ENCODE measurements at places on chromosomes 7 and 10.

- no peak for DNase-seq
Observed at GRCh38 chr10:21092683-21093524, 195.8 kb upstream of the NEBL start.

- DNase-seq: no peak
Observed at GRCh38 chr10:132705173-132705572, 80.8 kb downstream of the NKX6-2 start.

DNA sequence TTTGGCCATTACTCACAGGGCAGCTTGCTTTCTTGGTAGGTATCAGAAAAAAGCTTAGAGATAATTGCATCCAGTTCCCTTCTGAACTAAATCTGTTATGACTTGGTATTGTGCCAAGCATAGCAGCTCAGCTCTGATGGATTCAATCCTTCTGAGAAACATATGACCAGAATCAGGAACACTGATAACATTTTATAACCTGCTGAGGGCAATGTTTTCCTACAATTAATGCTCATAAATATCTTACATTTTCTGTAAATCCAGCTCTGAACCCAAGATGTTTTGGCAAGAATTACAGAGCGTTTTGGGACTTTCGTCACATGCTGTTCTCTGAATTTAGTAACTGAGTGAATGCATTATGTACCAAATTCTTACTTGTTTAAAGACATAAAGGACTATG, 167.8 kb downstream of the KIF20B start:
- no peak for DNase-seq

- DNase-seq: no peak
Observed at GRCh38 chr10:34058845-34059614, 724.6 kb upstream of the NRP1 start.

DNA sequence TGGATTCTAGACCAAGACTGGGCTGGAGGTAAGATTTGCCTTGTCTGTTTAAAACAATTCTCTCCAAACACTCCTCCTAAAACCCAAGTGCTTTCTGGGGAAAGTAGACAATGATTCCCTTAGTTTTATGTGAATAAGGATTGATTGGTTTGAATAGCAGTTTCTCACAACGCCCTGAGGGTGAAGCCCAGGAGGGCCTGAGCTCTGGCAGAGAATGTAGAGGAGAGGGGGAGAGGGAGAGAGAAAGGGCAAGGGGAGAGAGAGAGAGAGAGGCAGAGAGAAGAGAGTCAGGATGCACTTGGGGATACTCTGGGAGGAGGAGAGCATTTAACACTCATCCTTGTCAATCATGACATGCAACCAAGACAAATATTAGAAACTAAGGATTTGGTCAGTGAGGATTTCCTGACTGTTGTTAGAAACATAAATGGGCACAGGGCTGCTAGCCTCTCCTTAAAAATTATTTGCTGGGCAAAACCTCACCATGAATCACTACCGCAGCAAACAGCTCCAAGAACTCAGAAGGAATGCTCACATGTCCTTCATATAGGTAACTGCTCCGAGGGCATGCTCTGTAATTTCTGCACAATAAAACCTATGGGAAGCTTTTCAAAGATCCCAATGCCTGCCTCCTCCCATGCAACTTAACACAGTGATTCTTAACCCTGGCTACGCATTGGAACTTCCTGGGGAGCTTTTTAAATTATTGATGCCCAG, 55.2 kb upstream of the RAPGEF5 start:
- no peak for DNase-seq

- DNase-seq: no peak
Observed at GRCh38 chr10:97291357-97292096, 910 bp downstream of the ARHGAP19 start.

- DNase-seq: no peak
Observed at GRCh38 chr7:128705891-128706333, 33.2 kb upstream of the CALU start.

- DNase-seq: no peak
Observed at GRCh38 chr10:103849880-103850571, 5.3 kb downstream of the SH3PXD2A start.

DNA sequence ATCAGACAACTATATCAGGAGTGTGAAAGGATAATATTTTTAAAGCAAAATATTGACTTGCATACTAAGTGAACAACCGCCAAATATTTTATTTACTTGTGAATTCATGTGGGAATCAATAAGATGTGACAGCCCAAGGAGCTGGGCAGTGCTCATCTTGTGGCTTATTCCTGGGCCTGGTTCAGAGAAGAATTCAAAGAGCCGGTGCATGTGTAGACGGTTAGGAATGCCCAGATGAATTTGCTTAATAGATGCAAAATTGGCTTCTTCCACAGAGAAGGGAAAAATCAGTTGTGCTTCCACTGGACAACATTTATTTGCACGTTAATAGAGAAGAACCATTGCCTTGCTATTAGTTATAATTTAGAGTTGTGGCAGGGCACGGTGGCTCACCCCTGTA, 4.4 kb downstream of the MYL7 start:
- DNase-seq: no peak

DNA sequence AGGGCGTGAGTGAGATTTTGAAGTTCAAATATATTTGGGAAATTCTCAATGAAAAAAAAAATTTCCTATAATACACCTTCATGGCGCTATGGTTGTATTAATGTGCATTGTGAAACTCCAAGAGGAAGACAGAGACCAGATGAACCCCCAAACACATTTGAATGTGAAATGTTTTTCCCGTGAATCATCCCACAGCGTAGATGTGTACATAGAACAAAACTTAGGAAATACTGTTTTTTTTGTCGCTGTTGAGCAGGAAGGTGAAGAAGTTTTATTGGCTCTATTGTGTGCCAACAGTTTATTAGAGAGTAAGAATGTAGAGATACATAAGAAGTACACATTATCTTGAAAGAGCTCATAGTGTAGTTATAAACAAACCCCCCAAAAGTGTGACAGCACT, 134.0 kb downstream of the KCND2 start:
- no peak for DNase-seq

DNA sequence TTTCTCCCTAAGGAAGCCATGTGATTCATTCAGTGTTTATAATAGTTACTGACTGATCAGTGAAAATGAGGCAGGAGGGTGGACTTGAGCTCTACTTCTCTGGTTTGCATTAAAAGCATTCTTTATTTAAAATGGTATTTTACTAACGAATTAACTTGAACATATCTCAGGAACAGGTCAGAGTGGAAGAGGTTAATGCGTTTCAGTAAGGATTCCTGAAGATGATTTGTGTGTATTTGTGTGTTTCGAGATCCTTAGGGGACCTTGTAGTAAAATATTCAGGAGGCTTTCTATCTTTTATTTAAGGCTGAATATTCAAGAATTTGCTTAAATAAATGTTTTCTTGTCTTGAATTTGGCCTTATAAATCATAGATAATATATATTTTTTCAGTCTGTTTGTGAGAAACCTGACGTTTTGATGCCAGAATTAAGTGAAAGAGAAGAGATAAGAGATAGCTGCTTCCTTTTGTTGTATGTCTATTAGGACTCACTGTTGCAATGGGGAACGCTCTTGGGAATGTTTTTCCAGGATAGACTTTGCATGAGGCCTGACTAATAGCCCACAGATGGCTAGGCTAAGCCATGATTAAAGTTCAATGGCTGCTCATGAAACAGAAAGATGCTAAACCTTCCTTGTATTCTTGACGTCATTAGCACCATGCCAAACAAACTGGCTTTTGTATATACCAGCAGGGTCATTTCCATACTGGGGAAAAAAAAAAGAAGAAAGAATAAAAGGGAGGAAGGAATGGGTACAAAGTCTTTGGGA, 93.8 kb upstream of the MTPN start:
- DNase-seq: no peak

DNA sequence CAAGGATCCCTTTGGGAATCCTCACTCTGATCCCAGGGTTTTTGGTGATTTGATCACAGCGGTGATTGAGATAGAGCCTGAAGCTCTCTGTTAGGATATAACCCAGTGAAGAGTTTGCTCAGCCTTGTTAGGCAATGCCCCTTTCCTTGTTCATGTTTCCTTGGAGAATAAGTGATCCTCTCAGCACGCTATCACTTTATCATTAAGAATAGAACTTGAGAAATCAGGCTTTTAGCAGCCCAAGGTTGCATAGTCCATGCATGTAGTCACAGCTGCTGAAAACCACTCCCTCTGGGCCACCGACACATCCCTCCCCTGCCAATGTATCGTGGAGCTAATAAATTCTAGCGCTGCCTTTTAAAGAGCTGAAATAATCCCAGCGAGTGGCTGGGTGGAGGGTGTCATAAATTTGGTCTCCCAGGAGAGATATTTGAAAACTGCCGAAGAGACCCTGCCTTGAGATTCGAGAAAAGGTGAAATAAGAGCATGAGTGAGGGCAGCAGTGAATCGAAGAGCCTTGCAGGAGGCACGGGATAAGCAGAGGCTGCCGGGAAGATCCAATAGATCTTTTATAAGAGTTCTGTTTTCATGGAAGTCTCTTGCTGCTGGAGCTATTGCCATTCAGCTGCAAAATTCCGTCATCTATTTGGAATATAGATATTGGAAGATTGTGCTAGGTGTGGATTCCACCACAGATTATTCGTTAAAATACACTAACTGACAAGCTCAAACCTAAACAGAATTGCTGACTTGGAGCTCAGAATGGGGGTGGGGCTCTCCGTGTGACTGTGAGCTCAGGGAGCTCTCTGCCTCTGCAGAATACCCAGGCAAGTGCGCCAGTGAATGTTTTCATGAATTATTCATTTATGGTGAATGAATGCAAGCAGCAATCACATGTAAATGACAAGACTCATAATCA, 249.8 kb downstream of the TRIL start:
- no peak for DNase-seq

GRCh38 chr7:79837915-79838314, 296.7 kb upstream of the GNAI1 start:
- DNase-seq: no peak

DNA sequence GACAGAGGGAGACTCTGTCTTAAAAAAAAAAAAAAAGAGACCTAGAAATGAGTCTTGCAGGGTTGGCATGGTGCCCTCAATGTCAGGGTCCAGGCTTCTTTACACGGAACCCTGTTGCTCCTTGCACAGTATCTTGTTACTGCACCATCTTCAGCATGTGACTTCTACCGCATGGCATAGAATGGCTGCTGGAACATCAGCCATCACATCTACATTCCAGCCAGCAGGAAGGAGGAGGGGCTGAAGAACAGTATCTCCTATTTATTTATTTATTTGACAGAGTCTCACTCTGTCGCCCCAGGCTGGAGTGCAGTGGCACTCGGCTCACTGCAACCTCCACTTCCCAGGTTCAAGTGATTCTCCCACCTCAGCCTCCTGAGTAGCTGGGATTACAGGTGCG, 3.7 kb upstream of the ACHE start:
- DNase-seq: no peak

Data from GM12891 (cell line).